ENCODE measurements at places on chromosomes 4 and X.

DNA sequence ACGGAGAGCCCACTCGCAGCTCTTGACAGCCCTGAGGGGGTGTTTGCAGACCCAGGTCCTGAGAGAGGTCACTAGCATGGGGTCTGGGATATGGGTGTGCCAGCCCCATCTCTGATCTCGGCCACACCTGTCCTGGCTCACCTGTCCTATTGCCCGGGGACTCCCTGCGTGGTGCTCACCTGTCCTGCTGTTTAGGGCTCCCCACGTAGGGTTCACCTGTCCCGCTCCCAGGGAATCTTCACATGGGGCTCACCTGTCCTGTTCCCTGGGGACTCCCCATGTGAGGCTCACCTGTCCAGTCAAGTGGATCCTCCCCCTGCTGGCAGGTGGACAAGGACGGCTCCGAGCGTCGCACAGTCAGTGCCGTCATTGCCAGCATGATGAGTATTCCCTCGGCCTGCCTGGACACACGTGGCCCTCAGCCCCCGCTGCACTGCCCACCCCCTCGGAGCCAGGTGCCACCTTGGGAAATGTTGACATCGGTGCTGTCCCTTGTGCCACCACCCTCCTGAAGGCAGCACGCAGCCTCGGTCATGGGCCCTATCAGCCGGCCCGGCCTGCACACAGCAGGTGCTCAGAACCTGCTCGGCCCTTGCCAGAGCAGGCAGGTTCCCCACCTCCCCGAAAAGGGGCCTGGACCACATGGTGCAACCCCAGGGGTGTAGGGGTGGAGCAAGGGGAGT lies 6.3 kb downstream of the SLC49A3 start:
- DNase-seq = no peak

DNA sequence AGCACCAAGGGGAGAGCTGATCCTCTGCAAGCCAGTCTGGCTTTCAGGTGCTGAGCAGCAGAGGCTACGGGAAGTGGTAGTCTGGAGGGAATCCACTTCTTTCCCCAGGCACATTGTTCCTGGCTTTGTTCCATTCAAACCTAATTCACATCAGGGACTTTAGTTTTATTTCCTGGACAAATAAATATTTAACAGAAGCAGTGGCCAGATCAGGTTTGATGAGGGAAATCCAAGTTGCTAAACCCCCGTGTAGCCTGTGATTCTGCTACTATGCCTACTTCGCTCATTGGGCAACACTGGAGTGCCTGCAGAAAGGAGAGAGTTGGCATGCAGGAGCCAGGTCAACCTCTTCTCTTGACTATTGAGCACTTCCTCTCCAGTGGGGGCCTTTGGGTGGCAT lies 13.8 kb upstream of the STBD1 start:
- DNase-seq = no peak

- DNase-seq = no peak
Measured at GRCh38 chr4:6093671-6094070, 75.4 kb upstream of the C4orf50 start.

GRCh38 chr4:140252141-140252741 lies 98.3 kb upstream of the MAML3 start:
- no peak for DNase-seq

DNA sequence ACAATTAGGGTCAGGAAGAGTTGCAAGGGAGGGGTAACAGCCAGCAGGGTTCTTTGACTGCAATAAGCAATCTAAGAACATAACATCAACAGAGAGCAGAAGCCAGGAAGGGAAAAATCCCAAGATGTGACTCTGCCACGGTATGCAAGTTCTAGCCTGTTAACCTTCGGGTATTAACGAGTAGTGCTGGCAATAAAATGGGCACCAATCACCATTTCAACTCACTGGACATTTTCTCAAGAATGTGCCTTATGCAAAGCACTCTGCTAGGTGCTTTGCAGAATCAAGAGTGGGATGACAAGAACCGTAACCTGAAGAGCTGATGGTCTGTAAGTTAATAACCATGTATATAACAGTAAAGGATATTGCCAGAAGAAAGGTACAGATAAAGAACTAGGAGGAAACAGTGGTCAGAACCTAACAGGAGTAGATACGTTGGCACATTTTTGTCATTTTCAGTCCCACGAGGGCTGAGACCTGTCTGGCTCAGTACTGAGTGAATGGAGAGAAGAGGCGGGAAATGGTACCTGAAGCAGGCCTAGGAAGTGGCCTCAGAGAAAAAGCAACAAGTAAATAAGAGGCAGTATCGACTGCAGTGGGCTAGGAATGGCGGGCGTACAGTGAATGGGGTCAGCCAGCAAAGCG lies 2.7 kb downstream of the ELOVL6 start:
- no peak for DNase-seq

DNA sequence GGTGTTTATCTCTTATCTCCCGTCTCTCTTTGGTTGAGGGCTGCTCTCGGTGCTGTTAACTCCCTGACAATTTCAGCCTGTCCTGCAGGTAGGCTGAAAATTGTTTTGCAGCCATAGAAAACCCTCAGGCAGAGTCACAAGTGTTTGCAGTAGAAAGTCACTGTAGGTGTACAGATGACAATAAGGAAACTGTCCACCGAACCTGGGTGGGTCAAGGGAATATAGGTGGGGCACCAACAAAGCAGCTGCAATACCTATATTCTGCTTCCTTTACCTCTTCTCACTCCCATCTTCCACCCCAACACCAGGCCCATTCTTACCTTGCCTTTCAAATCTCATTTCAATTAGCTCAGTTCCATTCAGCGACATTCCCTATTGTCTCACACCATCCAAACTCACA lies 381.8 kb downstream of the PPP1R2C start:
- DNase-seq = no peak

GRCh38 chrX:119698845-119699244 lies 5.9 kb upstream of the SEPTIN6 start:
- DNase-seq = no peak

DNA sequence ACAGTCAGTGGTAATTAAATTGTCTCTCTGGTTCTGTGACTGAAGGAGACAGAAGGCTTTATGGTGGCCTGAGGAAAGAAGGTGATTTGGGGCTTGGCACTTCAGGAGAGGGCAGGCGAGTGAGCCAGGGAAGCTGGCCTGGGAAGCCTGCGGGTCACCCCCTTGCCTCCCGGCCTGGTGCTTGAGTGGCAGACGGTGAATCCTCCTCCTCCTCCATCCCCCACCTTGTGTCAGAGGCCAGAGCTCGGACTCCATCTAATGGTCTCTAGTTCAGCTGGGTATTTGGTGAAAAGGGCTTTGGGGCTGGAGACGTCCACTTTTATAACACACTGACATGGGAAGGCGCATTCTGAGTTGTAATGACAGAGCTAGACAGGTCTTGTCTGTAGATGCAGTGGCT lies 8.7 kb downstream of the TMEM187 start:
- DNase-seq = no peak

DNA sequence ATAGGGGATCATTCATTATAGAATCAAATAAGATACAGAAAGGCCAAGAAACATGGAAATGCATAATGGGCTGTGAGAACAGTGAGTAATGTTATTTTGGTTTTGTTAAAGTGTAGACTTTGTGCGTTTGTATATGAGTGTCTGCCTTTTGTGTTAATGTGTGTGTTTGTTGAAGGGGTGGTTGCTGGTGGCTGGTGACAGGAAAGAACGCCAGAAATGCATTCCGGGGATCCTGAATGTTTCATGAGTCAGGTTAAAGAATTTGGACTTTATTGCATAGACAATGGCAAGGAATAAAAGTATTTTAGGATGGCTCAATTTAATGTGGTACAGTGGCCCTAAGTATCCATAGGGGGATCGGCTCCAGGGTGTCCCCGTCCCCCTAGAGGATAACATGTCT lies 1228.9 kb downstream of the PCDH7 start:
- no peak for DNase-seq

DNA sequence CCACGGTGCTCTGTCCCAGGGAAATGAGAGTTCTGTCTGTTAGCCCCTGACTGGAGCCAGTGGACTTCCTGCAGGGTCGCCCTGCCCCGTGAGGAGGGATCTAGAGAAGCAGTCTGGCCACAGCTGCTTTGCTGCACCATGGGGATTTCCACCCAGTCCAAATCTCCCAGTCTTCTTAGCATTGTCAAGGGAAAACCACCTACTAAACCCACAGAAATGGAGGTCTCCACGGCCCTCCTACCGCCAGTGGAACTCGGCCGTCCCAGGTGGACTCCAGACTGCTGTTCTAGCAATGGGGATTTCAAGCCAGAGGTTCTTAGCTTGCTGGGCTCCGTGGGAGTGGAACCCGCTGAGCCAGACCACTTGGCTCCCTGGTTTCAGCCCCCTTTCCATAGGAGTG lies 133.3 kb upstream of the PCDH7 start:
- DNase-seq = no peak

DNA sequence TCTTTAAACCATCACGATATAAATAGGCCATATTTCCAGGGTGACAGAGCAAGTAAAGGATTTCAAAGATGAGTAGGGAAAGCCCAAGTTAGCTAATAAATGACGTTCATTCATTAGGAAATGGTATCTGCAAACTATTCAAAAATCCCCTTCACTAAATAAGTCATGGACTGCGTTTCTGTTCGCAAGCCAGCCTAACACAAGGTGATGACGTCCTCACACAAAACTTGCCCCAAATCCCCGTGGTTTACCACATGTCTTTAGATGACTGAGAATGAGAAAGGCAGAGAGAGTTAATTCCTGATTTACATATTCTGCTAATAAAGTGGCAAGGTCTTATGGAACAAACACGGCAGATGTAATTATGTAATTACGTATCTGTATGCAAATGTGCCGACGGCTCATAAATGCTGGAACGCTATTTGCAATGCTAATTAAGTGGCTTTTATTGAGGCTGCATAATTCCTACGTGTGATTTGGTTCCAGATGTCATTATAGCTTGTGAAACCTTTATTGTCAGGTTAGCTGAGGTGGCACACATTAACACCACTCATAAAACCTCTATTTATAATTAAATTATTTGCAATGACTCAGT lies 437.7 kb upstream of the FRG1 start:
- DNase-seq = no peak
